Thymus (tissue), 14 donors: ENCODE measurements at places on chromosomes 6 and 20.

- no peak for DNase-seq
Measured at GRCh38 chr6:61711849-61712248, 574.2 kb downstream of the KHDRBS2 start.

DNA sequence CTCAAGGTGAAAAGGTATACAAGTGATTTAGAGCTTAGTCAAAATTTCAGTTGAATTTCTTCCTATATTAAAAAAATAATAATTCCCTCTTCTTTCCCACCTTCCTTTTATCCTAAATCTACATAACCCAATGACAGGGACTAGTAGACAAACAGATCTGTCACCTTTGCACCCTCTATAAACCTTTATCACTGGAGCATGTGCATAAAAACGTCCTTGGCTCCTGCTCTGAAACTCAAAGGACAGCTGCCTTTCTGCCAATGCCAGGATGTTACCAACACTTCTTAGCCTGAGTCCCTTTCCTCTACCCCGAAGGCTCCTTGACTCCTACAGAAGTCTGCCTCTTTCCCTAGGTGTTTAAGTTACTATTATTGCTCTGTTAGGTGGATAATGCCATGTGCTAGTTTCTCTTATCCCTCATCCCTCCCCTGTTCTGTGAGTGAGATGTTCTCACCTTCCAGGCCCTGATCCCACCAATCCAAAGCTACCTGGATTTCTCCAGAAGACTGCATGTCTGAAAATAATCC is 4.3 kb downstream of the CLVS2 start:
- DNase-seq = no peak

GRCh38 chr20:31945785-31946184 is 6.1 kb downstream of the PDRG1 start:
- DNase-seq = no peak

GRCh38 chr6:165880686-165881085 is 217.6 kb upstream of the PDE10A start:
- DNase-seq = no peak

- no peak for DNase-seq
Measured at GRCh38 chr20:40754339-40754943, 65.4 kb upstream of the MAFB start.

- DNase-seq = no peak
Measured at GRCh38 chr6:111427341-111428116, 55.5 kb downstream of the REV3L start.

- no peak for DNase-seq
Measured at GRCh38 chr6:145071836-145072235, 663.5 kb downstream of the EPM2A start.

- no peak for DNase-seq
Measured at GRCh38 chr6:158807515-158808441, 11.4 kb downstream of the EZR start.

DNA sequence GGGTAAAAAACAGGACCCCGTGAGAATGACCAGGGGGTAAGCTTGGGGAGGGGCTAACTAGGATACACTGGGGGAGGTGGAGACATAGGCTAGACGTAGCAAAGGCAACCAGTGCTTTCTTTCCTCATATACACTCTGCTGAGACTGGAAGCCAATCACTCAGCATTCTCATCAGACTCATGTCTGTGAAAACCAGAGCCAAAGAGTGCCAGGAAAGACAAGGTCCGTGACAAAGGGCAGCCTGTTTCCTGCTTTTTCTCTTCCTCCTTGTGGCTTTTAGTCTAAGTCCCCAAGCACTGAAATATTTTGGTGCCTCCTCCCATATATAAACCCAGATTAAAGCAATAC is 97.9 kb upstream of the NEDD9 start:
- DNase-seq = no peak

- DNase-seq = no peak
Measured at GRCh38 chr6:129507059-129507807, 202.7 kb downstream of the ARHGAP18 start.

GRCh38 chr6:70627500-70628254 is 40.0 kb upstream of the SMAP1 start:
- DNase-seq = no peak

DNA sequence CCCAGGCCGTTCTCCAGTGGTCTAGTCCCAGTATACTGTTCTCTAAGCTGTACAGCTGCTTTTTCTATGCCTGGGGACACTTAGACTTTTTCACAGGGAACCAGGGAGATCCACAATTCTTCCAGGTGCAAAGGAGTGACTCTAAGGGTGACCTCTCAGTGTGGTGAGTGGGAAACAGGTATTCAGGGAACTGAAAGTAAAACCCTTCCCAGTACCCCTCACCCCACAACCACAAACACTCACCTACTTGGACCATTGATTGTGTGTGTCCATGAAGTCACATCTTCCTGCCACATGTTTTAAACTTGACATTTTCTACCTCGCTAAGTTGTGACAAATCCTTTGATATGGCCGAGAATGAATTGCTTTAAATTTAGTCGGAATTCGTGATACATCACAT is 183.6 kb downstream of the CLIC5 start:
- DNase-seq = no peak

DNA sequence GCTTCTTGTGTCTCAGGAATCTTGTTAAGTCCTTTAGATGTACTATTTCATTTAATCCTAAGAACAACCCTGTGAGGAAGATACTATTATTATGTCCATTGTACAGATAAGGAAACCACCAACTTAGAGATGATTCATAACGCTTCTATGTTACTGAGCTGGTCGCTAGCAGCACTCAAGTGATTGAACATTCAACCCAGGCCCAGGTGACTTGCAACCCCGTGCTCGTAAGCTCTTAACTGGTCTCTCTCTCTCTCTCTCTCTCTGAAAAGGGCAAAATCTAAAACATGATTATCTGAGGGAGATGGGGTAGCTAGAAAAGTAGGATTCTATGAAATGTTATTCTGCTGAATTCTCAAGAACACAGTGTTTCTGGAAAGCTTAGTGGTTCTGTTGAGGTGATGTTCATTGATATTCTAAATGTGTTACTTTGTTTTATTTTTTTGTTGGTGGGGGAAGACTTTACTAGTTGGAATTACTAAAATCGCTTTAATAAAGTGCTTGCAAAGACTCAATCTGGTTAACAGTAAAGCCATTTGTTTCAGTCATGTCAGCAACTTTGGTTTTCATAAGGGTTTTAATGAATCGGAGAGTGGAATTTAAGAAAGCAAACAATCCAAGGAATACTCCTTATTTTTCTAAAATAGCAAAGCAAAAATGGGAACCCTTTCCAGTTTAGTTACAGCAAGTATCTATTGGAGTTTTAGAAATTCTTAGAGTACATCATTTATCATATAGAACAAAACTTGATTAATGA is 265.0 kb upstream of the TAB2 start:
- no peak for DNase-seq
